ENCODE measurements at places on chromosomes 6 and 20. TPM values are rescaled to one million over a fixed set of nuclear protein-coding genes. Genes with fewer than 3 reads are reported as not detected.

KCNK16 gene
- total RNA-seq = not detected

CUL7 gene
- 23.1 TPM for total RNA-seq

LRRC1 gene
- 14.0 TPM for total RNA-seq

TMC2 gene
- not detected for total RNA-seq

GGT7 gene
- 22.3 TPM for total RNA-seq

RNF114 gene
- total RNA-seq = 105 TPM

HFE gene
- 1.5 TPM for total RNA-seq

SLC4A11 gene
- total RNA-seq = 0.95 TPM

All from neural progenitor cell (in vitro differentiated cells).